ENCODE measurements at places on chromosomes 1 and 21. TPM values are rescaled to one million over a fixed set of nuclear protein-coding genes. Genes with fewer than 3 reads are reported as not detected.

CNR2 gene
- not detected for total RNA-seq

GPR25 gene
- not detected for total RNA-seq

PEAR1 gene
- 3.5 TPM for total RNA-seq

HSF2BP gene
- total RNA-seq = 1.5 TPM

PIGR gene
- 142 TPM for total RNA-seq

DNAI4 gene
- total RNA-seq = 6.7 TPM

RGS8 gene
- not detected for total RNA-seq

RIMKLA gene
- total RNA-seq = 1.9 TPM

EDARADD gene
- total RNA-seq = 11.3 TPM

ZYG11A gene
- total RNA-seq = not detected

LENEP gene
- 11.6 TPM for total RNA-seq

E2F2 gene
- 1.8 TPM for total RNA-seq

FCRL2 gene
- total RNA-seq = 0.73 TPM

OR2L3 gene
- not detected for total RNA-seq

CRYBG2 gene
- 2.3 TPM for total RNA-seq

SCYL3 gene
- total RNA-seq = 10.9 TPM

HCN3 gene
- 3.6 TPM for total RNA-seq

C1orf21 gene
- 114 TPM for total RNA-seq
